ENCODE measurements at places on chromosomes 4 and X.
A peak's percentile ranks its signal among the peaks of the same experiment; 100 is the strongest.

DNA sequence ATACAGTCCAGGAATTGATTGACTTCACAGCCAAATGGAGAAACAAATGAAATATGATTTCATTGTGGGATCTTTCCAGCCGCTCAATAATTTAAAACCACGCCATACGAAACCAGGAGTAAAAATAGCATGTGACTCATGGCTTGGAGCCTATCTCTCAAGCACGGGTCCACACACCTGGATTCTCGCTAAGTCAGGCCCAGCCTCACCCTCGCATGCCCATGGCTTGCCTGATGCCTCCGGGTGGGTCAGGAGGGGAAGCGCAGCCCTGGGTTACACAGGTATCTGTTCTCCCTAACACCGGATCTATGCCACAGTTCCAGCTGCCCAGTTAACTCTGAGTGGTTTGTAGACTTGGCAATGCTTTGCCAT is 5.6 kb upstream of the ABLIM2 start:
- no peak for DNase-seq

GRCh38 chrX:19661961-19662360 is 146.7 kb upstream of the MAP3K15 start:
- DNase-seq: no peak

DNA sequence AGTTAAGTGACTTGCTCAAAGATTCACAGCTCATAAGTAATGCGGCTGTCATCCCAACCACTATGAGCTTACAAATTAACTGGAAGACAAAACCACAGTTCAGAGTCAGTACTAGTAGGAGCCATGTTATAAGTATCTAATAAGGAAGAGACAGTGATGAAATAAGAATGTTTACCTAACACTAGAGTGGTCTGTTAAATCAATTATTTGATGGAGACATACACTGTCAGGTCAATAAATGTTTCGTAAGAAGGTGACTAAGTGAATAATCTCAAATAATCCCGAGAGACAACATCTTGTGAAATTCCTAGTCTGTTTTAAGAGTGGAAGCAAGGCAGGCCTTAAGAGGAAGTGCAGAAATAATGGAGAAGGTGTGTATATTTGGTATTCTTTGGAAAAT is 25.8 kb upstream of the AMELX start:
- DNase-seq: peak; percentile 36

DNA sequence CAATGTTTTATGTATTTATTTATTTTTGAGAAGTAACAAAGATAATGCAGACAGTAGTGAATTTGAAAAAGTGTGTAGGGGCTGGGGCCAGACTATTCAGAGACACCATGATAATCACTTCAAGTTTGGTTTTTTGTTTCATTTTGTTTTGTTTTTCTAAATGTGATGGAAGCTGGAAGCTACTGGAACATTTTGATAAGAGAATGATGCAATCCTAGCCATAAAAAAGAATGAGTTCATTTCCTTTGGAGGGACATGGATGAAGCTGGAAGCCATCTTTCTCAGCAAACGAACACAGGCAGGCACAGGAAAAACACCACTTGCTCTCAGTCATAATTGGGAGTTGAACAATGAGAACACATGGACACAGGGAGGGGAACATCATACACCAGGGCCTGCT is 706.6 kb upstream of the EPHA5 start:
- peak; percentile 79 for DNase-seq

DNA sequence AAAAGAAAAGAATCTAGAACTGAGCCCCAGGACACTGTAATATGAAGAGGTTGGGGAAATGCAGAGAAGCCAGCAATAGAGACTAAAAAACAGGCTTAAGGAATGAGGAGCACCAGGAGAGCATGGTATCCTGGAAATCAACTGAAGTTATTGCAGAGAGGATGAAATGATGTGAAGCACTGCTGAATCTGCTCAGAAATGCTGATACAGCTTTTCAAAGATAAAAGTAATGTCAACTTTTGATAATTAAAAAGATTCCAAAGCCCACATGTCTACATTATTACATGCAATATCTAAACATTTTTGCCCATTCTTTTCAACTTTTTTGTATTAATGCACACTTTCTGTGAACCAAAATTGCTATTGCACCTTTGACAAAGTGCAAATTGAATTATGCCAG is 718.4 kb downstream of the ADGRL3 start:
- no peak for DNase-seq

DNA sequence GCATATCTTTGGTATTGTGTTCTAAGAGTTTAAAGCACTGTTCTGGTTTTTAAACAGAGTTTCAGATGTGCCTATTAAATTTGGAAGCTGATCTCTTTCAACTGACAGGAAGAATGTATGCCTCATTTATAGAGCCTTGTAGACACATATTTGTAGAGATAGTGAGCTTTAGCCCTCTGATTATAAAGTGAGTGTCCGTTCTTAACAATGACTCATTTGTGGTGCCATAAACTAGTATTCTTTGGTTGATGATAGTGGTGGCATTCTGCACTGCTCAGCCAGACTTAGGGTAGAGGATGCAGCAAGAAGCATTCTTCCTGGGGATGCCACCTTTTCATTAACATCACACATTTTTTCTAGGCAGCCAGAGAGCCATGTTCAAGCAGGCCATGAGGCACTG is 121.7 kb downstream of the TLL1 start:
- peak; percentile 51 for DNase-seq

DNA sequence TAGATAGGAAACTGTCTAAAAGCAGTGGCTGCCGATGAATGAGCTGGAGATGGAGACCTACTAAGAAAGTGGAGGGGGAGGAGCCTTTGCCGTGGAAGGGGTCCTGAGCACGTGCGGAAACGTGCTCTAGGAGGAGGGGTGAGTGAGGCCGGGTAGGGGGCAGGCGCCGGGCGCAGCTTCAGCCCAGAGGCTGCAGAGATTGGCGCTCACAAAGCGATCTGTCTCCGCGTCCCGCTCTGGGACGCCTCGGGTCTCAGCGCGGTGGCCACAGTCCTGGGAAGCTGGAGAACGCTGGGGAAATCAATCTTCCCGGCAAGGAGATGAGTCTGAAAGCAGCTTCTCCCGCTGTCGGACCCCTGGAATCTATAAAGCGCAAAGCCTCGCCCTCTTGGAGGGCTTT is 444 bp upstream of the ARHGAP6 start:
- no peak for DNase-seq

DNA sequence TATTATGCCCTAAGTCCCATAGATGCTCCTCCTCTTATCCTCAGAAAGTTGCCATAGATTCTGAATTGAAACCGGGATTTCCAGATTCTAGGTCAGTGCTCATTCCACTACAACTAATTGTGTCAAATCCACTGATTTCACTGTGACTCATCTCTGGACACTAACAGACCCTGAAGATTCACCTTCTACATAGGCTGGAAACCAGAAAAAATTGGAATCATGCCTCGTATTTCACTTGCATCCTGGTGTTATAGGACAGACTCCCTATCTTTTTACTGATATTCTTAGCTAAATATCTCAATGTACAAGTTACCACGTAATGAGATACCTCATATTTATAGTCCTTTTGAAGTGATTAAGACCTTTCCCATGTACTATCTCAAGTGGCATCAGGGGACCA is 36.7 kb downstream of the CLNK start:
- no peak for DNase-seq

GRCh38 chr4:14337892-14338584 is 664.2 kb upstream of the CPEB2 start:
- peak; percentile 15 for DNase-seq

DNA sequence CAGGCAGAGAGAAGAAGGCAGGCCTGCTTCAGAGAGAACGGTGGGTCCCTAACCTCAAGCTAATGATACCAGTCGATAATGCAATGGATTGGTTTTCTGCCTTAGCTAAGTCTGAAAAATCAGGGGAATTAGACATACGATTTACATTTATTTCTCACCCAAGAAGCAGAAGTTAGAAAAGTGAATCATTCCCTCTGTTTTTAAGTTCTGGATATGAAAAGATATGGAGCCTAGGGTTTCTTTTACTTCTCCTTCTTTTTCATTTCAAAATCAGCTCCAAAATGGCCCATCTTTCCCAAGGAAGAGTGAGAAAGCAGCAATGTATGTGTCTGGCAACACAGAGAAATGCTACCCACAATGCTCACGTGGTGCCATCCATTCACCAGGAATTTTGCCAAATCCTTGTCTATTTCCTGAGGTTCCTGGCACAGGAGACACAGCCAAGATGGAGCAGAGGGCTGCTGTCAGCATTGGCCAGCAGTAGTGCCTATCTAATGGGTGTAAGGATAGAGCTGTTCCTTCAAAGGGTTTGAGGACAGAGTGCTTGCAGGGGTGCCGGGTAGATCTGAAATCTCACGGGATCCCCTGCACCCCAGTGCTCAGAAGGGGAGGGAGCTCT is 231.5 kb downstream of the MAML3 start:
- DNase-seq: peak; percentile 87

- DNase-seq: peak; percentile 95
These were observed 83.0 kb downstream of the AFF1 start for GRCh38 chr4:87017580-87018342.

DNA sequence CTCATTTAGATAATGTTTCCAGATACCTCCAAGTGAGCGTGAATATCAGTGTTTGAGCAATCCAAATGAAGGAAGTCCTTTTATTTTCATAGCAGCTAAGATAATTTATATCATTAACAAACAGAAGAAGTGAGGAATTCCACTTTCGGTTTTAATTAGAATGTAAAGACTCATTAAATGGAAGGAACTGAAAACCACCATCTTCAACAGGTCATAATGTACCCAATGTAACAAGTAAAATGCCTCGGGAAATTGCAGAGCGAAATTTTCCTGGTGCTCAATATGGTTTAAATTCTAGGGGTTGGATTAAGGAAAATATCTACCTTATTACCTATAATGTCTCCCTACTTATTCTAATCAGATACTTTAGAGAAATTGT is 33.9 kb upstream of the SLC9A7 start:
- DNase-seq: no peak

- DNase-seq: peak; percentile 78
These were observed 4.2 kb upstream of the OTUD5 start for GRCh38 chrX:48961585-48962091.

DNA sequence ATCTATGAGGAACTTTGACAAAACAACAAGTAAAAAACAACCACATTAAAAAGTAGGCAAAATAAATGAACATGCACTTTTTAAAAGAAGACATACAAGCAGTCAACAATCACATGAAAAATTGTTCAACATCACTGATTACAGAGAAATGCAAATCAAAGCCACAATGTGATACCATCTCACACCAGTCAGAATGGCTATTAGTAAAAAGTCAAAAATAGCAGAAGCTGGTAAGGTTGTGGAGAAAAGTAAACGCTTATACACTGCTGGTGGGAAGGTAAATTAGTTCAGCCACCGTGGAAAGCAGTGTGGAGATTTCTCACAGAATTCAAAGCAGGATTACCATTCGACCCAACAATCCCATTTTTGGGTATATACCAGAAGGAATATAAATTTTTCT is 17.0 kb upstream of the LNX1 start:
- DNase-seq: no peak

- DNase-seq: peak; percentile 82
These were observed 19.8 kb downstream of the KLHL34 start for GRCh38 chrX:21638311-21638710.

- no peak for DNase-seq
These were observed 74.4 kb downstream of the CASP3 start for GRCh38 chr4:184574861-184575260.

GRCh38 chr4:81136161-81136905 is 78.7 kb downstream of the PRKG2 start:
- no peak for DNase-seq

GRCh38 chrX:153725039-153725831 is 579 bp downstream of the ABCD1 start:
- no peak for DNase-seq

- DNase-seq: no peak
These were observed 82.7 kb downstream of the PARM1 start for GRCh38 chr4:75015627-75016026.

DNA sequence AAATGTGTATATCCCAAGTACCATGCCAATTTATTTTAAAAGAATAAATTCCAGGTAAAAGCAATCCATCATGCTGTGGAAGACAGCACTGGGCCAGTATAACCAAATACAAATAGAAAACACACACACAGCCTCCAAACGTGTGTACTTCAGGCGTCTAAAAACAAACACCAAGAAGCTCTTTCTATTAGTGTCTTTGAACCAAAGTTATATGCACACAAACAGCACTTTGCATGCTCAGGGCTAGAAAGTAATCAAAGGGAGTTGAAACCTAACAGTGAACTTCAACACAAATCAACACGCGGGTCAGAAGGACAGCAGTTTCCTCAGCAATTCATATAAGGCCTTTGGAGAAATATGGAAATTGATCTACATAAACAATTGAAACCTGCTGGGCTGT is 15.4 kb downstream of the GASK1B start:
- DNase-seq: no peak

DNA sequence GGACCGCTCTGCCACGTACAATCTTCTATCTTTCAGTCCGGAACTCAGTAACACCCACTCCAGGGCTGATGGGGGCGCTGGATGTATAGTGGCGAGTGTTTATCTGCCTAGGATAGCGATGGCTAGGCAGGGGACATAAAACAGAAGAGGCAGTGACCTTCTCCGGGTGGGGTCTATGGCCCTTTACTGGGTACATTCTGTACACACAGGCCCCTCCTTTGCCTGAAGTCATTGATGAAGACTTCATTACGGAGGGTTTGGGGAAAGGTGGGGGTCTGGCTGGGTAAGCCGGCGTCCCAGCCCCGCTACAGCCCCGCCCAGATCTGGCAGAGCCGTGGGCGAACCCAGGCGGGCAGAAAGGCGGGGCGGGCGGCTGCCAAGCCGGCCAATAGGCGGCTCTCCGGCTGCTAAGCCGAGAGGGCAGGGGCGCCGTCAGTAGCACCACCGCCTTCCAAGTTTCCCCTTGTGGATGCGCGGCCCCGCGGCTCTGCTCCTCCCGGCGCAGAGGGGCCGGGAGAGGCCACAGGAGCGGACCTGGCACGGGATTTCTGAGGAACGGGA is at the start of gene CHST7:
TSS of gene CHST7 (plus strand) at position 435 of the 561 bp plus-strand sequence. CDS start 167 bp downstream, outside the sequence.
- DNase-seq: peak; percentile 62

DNA sequence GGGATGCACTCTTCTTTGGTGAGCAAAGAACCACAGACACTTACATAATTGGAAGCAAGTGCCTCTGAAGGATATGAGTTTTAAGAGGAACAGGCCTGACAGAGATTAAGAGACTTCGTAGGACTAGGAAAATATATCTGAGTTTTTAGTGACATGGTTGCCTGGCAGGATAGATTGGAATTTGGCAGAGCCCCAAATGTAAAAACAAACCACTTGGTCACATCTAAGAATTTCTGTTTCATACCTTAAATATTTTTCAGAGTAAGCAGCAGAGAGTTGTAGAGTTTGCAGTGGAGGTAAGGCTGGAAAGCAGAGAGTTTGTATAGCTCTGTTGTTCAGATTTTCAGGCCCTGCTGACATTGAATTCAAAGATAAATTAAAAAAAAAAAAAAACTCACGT is 150.1 kb upstream of the MAGEB2 start:
- peak; percentile 36 for DNase-seq

GRCh38 chr4:8010618-8011017 is 71.0 kb upstream of the AFAP1 start:
- peak; percentile 41 for DNase-seq

- DNase-seq: no peak
These were observed 117.2 kb downstream of the CFAP299 start for GRCh38 chr4:80452768-80453167.

All from amniotic epithelial cell (primary cell).